ENCODE measurements at places on chromosomes 2 and 18.

- DNase-seq: peak; percentile 88
Observed at GRCh38 chr18:77108001-77108692, 24.4 kb downstream of the MBP start.

DNA sequence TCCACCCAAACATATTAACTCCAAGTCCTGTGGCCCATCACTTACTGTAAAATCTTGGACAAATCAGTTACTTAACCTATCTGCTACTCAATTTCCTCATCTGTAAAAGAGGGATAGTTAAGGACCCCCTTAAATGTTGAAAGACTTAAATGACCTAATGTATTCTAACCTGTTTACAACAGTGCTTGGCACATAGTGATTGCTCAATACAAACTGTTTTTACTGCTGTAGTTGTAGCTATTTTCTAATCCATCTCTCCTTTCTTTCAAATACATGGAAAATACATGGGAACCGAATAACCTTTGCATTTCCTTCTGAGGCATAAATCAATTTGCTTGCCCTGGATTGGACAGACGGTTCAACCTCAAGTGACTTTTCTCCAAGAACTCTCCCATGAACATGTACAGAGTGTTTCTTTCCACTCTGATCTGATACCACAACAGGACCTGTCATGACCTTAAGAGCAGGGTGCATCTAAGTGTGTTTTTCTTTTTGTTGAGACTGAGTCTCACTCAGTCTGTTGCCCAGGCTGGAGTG is 2.7 kb downstream of the LNPK start:
- no peak for DNase-seq

DNA sequence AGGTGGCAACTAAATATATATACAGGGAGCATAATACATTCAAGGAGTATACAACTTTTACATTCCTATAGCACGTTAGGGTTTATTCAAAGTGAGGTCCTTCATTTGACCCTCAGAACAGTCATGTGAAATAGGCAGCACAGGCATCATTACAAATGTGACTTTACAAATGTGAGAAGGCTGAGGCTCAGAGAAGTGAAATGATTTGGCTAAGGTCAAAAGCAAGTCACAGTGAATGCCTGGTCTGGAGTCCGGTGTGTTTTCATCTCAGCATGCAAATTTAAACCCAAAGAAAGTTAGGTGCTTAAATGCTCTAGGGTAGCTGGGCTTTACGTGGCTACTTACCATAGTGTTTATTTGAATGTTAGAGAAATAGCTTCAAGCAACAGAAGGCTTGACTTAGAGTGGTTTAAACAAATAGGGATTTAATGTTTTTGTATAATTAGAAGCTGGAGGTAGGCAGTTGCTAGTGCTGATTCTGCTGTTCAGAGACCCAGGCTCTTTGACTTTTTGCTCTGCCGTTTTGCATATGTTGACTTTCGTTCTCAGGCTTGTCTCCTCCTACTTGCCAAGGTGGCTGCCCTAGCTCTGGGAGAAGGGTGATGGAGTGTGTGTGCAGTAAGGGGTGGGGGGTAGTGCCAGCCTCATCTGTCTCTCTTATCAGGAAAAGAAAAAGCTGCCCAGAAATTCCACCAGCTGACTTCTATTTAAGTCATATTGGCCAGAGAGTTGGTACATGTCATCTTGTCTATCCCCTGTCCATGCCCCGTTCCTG is 89.2 kb downstream of the PLCL1 start:
- no peak for DNase-seq

- DNase-seq: no peak
Observed at GRCh38 chr18:50315100-50315871, 27.8 kb upstream of the CXXC1 start.

GRCh38 chr2:191311627-191312026 is 66.4 kb downstream of the MYO1B start:
- peak; percentile 85 for DNase-seq

DNA sequence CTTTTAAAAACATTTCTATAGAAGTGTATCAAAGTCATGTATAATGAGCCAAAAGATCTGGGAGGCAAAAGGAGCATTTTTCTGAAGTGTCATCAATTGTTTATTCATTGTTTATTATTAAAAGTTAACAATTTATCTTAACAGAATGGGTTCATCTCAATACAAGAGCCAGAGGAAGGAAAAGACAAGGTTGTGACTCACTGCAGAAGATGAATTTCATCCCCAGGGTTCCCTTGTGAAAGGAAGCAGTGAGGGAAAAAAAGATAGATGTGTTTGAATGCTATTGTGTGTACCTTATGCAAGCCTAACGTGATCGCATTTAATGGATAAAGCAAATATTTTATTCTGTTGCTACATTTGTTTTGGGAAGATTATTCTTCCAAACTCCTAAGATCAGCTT is 286.3 kb downstream of the PIEZO2 start:
- no peak for DNase-seq

DNA sequence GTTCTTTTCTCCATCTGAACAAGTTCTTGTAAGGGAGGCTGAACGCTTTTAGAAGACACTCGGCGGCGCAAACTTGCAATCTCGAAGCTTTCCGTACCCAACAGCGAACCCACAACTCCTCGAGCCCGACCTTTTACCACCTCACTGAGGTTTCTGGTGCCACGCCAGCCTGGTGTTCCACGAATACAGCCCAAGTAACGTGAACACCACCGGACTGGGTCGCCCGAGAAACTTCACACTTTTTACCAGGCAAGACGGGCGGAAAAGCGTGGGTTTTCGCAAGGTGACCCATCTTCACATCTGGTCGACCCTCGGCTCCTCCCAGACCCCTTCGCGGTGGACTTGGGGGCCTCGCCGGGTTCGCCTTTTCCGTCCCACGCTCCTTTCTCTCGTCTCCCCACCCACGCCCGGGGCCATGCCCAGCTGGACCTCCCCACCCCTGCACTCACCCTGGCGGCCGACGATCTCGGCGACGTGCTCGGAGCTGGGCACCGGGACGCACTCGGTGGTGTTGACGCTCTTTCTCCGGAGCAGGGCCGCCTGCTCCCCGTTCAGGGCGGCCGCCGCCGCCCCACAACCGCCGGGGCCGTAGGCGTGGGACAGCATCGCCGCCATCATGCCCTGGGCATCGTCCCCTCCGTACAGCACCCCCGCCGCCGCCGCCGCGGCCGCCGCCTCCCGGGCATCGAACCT is 1.2 kb downstream of the MEX3C start:
- DNase-seq: peak; percentile 8

DNA sequence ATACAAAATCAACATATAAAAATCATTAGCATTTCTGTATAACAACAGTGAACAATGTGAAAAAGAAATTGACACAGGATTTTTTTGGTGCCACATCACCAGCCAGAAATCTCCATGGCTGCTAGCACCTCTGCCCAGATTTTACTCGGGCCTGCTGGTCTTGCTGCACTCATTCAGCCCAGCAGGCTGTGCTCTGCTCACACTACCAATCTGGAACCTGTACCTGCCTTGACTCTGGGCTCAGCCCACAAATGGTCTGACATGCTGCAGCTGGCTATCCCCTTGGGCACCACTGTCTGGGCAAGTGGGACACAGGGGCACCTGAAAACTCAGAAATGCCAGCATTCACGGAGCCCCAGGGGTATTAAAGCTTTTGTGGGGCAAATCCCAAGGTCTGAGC is 392.5 kb upstream of the NRXN1 start:
- peak; percentile 1 for DNase-seq

DNA sequence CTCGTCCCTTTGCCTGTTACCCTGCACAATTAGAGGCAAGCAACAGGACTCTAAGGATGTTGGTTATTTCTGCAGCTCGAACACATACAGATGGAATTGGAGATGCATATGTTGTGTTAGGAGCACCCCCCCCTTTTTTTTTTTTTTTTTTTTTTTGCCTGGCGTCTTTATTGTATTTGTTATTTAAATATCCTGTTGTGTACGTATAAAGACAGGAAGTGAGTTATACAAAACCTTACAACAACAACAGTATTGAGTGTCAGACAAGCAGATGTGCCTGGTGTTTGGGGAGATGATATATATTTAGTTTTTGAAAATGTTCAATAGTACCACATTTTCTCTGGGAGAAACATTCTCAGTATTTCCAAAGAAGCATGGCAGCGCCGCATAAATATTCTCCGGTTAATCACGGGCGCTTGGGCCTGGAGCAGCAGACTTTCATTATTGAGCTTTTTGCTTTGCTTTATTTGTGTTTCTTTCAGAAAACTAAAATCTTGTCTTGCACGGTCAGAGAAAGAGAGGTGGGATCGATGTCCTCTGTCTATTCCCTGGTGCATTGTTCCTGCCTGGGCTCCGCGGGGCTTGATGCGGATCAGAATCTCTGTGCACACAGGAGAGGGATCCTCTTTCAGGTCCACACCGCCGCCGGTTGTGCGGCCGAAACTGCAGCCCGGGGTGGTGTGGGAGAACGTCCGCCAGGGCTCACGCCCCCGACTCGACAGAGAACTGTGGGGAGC is 23.2 kb upstream of the ZNF516 start:
- DNase-seq: peak; percentile 19

DNA sequence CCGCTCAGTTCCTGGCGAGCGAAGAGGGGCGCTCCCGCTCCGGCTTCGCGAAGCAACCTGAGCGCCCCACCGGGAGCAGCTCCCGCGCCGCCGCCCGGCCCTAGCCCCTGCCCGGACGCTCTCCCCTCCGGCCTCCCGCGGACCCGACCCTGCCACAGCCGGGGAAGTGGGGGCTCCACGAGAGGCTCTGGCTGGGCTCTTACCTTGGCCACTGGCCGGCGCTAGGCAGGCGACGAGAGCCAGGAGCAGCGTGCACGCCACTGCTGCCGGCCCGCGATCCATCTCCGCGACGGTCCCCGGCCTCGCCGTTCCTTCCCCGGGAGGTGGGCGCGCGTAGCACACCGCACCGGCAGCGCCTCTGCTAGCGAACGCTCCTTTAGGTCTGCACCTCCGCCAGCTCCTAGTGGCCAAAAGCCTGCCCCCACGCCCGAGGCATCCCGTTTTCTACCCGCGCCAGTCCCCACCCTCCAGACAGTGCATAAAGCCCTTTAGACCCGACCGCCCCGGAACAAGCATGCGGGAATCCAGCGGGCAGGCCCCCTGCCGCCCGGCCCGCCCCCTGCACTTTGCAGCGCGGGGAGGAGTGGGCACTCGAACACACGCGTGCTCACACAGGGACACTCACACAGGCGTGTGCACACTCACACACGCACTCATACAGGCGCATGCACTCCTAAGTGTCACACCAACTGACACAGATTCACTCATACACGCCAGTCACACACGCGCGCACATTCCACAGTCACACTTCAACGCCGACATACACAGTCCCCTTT is at the start of gene LRP2:
TSS of gene LRP2 (minus strand) at position 417 of the 776 bp plus-strand sequence. CDS start at position 282, 135 bp downstream.
- DNase-seq: no peak

DNA sequence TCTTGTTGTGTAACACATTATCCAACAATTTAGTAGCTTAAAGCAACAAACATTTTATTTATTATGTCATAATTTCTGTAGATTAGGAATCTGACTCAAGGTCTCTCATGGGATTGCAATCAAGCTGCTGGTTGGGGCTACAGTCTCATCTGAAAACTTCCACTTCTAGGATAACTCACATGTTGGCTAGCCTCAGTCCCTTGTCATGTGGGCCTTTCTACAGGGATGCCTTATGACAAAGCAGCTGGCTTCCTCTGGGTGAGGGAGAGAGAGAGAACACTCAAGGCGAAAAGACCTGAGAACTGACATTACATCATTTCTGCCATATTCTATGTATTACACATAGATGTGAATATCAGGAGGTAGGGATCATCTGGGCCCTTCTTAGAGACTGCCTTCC is 317.9 kb upstream of the VRK2 start:
- no peak for DNase-seq

DNA sequence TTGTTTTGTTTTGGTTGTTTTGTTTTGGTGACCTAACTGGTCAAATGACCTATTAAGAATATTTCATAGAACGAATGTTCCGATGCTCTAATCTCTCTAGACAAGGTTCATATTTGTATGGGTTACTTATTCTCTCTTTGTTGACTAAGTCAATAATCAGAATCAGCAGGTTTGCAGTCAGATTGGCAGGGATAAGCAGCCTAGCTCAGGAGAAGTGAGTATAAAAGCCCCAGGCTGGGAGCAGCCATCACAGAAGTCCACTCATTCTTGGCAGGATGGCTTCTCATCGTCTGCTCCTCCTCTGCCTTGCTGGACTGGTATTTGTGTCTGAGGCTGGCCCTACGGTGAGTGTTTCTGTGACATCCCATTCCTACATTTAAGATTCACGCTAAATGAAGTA is at the start of gene TTR:
TSS of gene TTR (plus strand) at position 250 of the 400 bp plus-strand sequence. CDS start at position 276, 26 bp downstream.
- DNase-seq: no peak

- DNase-seq: no peak
Observed at GRCh38 chr2:181697571-181697970, 17.3 kb upstream of the NEUROD1 start.

DNA sequence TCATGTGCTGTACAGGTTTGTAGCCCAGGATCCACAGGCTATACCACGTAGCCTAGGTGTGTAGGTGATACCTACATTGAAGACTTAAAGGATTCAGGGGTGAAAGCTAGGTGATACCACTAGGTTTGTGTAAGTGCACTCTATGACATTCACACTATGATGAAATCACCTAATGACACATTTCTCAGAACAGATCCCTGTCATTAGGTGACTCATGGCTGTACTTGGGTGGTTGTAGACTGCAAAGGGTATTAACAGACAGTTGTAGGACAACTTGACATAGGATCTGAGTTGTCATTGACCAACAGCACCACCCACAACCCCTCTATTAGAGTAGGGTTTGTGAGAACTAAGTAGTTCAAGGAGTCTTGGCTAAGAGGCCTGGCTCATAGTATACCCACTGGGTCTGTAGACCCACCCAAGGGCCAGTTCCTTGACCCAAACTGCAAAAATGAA is 27.7 kb upstream of the SMCHD1 start:
- DNase-seq: peak; percentile 23

- no peak for DNase-seq
Observed at GRCh38 chr2:19744456-19745199, 157.2 kb downstream of the TTC32 start.

Data from fibroblast of skin of right quadriceps (primary cell).